ENCODE measurements at places on chromosomes 3 and 15.

DNA sequence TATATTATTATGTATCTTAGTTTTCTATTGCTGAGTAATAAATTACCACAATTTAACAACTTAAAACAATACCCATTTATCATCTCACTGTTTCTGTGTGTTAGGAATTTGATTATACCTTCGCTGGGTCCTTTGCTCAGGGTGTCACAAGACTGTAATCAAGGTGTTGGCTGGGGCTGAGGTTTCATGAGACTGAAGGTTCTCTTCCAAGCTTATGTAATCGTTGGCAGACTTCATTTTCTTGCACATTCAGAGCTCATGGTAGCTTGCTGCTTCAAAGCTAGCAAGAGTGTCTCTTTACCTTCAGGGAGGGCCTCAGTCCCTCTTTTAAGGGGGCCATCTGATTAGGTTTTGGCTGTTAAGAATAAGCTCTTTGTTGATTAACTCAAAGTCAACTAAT, 293.1 kb downstream of the POLQ start:
- DNase-seq, result no peak

- DNase-seq, result no peak
Observed at GRCh38 chr15:44186705-44187104, 8.4 kb downstream of the FRMD5 start.

GRCh38 chr3:12681089-12681942, 17.4 kb upstream of the RAF1 start:
- no peak for DNase-seq

GRCh38 chr15:70726753-70727152, 36.6 kb downstream of the UACA start:
- no peak for DNase-seq

DNA sequence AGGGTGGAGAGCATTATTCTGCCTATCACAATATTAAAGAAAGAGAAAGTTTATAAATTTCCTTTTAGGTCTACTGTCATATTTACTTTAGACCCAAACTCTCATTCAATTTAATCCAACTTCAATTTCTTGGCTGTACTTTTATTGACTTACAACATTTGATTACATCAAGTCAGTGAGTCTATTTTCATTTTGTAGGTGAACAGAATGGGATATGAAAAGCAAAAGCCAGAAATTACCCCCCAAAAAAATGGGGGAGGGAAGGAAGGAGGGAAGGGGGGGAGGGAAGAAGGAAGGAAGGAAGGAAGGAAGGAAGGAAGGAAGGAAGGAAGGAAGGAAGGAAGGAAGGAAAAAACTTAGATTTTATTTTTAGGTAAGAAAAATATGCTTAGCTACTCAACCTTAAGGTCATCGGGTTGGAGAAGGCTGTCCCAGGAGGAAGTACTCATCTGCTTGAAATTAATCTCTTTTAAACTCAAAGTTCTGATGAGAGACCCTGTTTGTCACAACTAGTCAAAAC, 320.1 kb upstream of the ATP11B start:
- DNase-seq, result no peak

DNA sequence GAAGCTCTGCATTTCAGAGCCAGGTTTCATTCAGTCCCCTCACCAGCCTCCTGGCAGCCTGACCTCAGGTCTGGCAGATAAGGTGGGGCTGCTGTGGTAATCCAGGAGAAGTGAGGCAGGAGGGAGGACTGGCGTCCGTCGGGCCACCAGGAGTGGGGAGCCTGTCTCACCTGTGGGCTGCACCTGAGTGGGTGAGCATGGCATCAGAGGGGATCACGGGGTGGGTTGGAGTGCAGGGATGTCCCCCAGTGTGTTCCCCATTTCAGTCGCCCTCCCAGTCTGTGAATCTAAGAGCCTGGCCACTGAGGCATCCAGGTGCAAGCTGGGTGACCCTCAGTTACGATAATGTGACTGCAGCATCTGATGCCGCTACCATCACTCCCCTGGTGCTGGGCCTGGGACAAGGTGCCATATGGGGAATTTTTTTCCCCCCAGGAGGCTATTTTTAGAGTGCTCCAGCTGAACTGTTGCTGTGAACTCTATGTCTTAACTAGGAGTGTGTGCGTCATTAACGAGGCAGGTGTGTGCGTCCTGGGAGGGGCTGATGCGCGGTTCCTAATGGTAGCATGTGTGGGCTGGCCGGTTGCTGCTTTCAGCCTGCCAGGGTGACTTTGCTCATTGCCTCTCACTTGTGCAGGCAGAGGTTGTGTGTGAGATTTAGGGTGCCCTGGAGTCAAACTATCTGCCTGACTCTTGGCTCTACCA, 165.2 kb downstream of the SLCO3A1 start:
- DNase-seq, result peak; percentile 73

DNA sequence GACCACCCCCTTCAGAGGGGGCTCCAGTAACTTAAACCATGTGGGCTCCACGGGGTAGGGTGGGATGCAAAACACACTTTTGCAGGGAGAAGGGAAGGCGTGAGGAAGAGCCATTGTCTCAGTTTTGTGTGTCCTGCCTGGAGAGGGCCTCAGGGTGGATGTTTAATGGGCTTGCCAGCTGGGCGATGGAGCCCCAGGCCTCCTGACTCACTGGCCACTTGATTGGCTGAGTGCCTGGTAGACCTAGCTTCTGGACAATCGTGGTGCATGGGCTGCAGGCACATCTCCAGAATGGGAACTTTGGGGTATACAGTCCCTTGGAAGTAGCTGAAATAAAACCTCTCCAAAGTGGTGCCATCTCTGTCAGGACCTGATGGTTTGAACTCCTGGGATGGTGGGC, 118.3 kb upstream of the MRPS22 start:
- DNase-seq, result no peak

DNA sequence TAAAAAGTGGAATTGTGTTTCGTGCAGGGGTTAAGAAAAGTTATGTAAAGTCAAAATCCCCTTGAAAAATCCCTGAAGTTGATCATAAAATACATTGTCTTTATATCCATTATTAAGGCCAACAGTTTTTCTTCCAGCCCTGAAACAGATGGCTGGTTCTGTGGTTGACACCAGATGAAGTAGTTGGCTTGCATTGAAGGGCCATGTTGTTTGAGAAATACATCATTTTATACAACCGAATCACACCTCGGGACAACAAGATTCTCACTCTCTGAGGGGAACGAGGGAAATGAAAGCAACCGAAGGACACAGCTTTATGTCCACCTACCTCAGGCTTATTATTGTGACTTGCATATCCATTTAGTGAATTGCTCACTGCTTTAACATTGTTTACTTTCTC, 126.0 kb upstream of the MITF start:
- DNase-seq, result no peak

DNA sequence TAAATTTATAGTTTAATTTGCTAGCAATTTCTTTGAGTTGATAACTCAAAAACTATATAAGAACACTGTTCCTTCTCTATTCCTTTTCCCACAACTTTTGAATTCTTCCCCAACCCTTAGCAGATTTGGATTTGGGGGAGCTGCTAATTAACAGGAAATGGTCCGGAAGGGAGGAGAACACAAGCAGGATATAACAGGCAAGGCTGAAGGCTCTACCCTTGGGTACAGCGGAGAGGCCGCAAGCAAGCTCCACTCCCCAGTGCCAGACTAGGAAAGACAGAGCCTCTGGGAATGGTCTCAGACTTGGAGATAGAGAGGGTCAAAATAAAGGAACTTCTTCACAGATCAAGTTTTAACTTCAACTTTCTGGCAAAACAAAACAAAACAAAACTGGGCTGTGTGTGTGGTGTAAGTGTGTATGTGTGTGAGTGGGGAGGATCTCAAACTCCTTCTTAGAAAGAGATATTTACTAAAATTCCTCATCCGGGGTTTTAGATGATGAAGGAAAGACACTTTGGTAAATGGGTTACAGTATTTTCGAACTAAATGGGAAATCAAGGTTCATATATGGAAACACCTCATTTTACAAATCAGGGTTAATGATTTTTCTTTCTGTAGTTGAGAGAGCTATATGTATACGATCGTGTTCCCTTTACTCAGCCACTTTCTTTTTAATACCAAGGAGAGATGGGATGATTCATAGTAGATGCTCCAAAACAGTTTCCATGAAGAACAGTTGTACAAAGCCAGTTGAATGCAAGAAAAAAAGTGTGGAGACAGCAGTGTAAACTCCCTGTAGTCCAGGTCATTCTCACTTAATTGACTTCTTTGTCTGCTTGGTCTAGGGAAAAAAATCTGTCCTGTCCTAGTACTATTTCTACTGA, 161.1 kb downstream of the TP63 start:
- no peak for DNase-seq

- peak; percentile 3 for DNase-seq
Observed at GRCh38 chr3:154095832-154096421, 25.3 kb upstream of the ARHGEF26 start.

DNA sequence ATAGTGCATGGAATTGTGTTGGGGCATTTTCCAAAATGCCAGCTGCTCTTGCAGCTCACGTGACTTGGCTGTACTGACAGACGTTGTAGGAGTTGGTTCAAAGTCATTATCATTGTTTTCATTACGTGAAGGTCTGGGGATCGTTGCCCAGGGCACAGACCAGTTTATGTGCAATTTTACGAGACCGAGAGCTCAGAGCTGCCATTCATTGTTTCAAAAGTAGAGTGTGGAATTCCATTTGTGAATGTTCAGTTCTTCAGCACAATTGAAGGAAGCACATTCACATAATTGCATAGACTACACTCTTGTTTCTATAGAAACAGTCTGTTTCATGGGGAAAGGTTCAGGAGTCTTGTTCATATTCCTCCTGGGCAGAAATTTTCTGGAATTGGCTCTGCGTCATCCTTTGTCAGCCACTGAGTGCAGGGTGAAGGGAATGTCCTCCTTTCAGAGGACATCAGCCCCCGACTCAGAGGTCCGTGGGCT, 54.5 kb downstream of the GABRG3 start:
- no peak for DNase-seq

GRCh38 chr3:195441476-195441991, 1.3 kb downstream of the ACAP2 start:
- no peak for DNase-seq

GRCh38 chr3:55202326-55202725, 274.5 kb upstream of the LRTM1 start:
- DNase-seq, result no peak

DNA sequence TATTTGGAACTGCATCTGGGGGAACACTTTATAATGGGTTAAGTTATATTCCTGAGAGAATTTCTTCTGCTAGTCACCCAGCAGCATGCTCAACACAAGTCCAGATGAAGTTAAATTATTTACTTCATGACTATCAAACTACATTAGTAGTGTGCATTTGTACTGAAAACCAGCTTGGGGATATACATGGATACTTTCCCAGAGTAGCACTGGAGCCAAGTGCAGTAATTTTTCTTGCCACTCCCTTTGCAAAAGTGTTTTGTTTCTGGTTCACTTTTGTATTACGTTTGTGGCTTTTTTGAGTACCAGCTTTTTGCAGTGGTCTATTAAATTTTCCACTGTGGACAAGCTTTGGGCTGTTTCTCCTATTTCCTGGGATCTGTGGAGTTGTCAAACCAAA, 243.0 kb downstream of the AGBL1 start:
- DNase-seq, result no peak

- peak; percentile 44 for DNase-seq
Observed at GRCh38 chr15:73677146-73677607, 7.0 kb upstream of the CD276 start.

DNA sequence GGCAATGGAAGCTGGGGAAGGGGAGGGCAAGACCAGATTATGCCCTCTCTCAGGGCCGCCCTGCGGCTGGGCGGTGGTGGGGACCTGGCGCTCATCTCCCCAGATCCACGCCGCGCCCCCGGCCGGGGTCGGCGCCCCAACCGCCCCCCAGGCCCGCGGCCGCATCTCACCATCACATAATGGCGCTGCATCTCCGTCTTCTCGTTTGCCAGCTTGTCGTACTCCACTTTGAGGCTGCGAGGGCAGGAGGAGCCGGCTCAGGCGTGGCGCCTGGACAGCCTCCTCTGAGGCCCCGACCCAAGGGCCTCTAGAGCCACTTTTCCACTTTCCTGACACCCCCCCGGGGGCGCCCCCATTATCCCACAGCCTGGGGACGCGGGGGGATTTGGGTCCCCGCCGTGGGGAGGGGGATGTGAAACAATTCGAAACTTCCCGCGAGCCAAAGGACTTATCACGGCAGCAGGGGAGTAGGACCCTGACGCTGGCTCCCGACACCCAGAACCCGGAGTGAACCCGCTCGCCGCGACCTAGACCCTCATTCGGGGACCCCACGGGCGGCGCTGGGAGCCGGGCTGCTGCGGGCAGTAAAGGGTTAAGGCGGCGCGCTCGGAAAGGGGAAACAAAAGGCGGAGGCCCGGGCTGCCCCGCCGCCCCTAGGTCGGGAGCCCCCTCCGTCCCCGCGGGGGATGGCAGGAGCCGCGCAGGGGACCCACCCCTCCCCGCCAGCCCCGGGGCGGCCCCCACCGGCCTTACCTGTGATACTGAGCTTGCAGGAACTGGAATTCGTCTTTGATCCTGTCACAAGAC, 2.1 kb downstream of the TLE3 start:
- DNase-seq, result no peak

GRCh38 chr3:108062051-108062450, 28.8 kb downstream of the CD47 start:
- DNase-seq, result no peak

- no peak for DNase-seq
Observed at GRCh38 chr15:65059931-65060596, 7.7 kb downstream of the RASL12 start.

- DNase-seq, result no peak
Observed at GRCh38 chr3:139468399-139468798, 7.9 kb downstream of the RBP2 start.

DNA sequence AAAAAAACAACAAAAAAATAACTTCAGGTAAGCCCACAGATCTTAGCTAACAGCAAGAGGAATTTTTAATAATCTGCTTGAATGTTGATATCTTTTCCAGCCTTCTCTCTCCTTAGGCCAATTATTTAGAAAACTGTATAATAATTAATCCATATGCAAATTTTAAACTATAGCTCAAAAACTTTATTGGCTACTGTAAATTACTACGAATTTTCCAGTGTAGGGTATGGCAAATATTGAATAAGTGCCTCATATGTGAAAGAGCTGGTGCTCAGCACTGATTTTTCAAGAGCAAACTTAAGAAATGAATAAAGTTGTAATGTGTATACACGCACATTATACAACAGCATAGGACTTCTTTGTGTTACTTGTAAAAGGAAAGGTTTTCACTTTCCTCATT, 123.0 kb downstream of the TFDP2 start:
- no peak for DNase-seq

- no peak for DNase-seq
Observed at GRCh38 chr3:79215286-79215685, 552.5 kb downstream of the ROBO1 start.

- DNase-seq, result no peak
Observed at GRCh38 chr3:9700536-9700935, 3.1 kb upstream of the CPNE9 start.

DNA sequence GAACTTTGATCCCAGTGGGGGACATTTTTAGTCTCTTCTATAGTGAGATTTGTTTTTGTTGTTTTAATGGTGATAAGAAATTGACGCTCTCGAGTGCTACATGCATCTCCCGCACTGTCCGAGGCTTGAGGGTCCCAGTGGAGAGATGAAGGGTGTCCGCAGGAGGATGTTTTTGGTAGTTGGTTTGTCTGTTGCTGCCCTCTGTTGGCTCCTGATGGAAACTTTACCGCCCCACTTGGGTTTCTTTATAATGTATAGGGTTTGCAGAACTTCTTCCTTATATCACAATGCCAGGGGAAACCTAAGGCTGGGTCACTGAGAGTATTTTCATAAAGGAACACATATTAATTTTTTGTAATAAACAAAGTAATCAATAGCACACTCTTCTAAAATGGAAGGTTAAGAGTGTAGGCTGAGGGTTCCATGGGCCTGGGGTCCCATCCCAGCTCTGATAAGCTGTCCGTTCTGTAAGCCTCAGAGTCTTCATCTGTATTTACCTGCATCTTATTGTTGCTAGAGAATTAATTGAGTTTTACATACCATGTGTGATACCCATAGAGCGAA, 185.3 kb upstream of the FEZF2 start:
- DNase-seq, result peak; percentile 4

Data from NCI-H2081 (cell line).